ENCODE measurements at places on chromosomes 7 and 10. TPM values are rescaled to one million over a fixed set of nuclear protein-coding genes. Genes with fewer than 3 reads are reported as not detected.

The ERVW-1 gene
- not detected for total RNA-seq

- no peak for DNase-seq
Measured at GRCh38 chr7:139183251-139183650, 47.8 kb upstream of the UBN2 start.

- no peak for DNase-seq
Measured at GRCh38 chr10:112701211-112701877, 248.7 kb upstream of the TCF7L2 start.

DNA sequence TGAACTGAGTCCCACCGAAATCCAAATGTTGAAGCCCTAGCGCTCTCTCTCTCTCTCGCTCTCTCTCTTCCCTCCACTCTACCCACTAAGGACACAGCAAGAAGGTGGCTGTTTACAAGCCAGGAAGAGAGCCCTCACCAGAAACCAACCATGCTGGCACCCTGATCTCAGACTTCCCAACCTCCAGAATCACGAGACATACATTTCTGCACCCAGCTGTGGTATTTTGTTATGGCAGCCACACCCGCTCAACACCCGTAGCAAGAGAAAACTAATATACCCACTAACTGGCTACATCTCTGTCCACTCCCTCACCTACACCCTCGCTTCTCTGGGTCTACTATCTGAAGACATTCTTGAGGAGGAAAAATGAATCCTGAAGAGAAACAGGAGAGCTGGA, 54.8 kb downstream of the CREB3L2 start:
- no peak for DNase-seq

DNA sequence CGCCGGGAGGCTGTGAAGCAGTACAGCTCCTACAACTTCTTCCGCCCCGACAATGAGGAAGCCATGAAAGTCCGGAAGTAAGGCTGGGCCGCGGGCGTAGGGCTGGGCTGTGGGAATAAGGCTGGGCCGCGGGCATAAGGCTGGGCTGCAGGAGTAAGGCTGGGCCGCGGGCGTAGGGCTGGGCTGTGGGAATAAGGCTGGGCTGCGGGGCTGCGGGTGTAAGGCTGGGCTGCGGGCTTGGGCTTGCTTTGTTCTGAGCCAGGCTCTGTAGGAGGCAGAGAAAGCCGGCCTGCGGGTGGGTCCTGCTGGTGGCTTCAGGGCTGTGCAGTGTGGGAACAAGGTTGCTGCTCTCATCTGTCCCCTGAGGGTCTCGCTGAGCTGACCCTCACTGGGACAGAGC, 12.5 kb downstream of the PFKFB3 start:
- DNase-seq, result no peak

All from activated B cell treated with CpG ODN at 0.5 μM for 24 hours (primary cell).